ENCODE measurements at places on chromosomes 11 and 22. TPM values are rescaled to one million over a fixed set of nuclear protein-coding genes. Genes with fewer than 3 reads are reported as not detected.

The NRGN gene
- 12.4 TPM for total RNA-seq

The MS4A4E gene
- 0.43 TPM for total RNA-seq

The KCNJ11 gene
- 6.6 TPM for total RNA-seq

The OR51B4 gene
- total RNA-seq, result not detected

The MB gene
- 0.79 TPM for total RNA-seq

The MS4A1 gene
- not detected for total RNA-seq

The OR8D4 gene
- not detected for total RNA-seq

The INS gene
- total RNA-seq, result not detected

The HSPB2 gene
- total RNA-seq, result not detected

The IL18 gene
- total RNA-seq, result 1.8 TPM

The MFRP gene
- total RNA-seq, result not detected

The HMOX1 gene
- 14.9 TPM for total RNA-seq

The GP1BB gene
- not detected for total RNA-seq

The NLRP10 gene
- total RNA-seq, result not detected

The ZC3H12C gene
- 0.55 TPM for total RNA-seq

The C1QTNF4 gene
- total RNA-seq, result not detected

The SHISA8 gene
- total RNA-seq, result not detected

The OR10A4 gene
- not detected for total RNA-seq

The VWCE gene
- total RNA-seq, result not detected

The IFITM1 gene
- total RNA-seq, result 6.8 TPM

The CCDC34 gene
- total RNA-seq, result 7.1 TPM

The MS4A14 gene
- total RNA-seq, result not detected

The TESMIN gene
- total RNA-seq, result 31.7 TPM

The LRRC10B gene
- 6.3 TPM for total RNA-seq

The SMIM35 gene
- total RNA-seq, result not detected

The BARX2 gene
- 5.5 TPM for total RNA-seq

The SLC29A2 gene
- 44.9 TPM for total RNA-seq

The MFNG gene
- total RNA-seq, result 2.1 TPM

The CEP164 gene
- total RNA-seq, result 21.4 TPM
